CD4-positive, alpha-beta T cell treated with Interleukin-15 for 4 hours (primary cell): ENCODE measurements at places on chromosomes 5 and 9.

DNA sequence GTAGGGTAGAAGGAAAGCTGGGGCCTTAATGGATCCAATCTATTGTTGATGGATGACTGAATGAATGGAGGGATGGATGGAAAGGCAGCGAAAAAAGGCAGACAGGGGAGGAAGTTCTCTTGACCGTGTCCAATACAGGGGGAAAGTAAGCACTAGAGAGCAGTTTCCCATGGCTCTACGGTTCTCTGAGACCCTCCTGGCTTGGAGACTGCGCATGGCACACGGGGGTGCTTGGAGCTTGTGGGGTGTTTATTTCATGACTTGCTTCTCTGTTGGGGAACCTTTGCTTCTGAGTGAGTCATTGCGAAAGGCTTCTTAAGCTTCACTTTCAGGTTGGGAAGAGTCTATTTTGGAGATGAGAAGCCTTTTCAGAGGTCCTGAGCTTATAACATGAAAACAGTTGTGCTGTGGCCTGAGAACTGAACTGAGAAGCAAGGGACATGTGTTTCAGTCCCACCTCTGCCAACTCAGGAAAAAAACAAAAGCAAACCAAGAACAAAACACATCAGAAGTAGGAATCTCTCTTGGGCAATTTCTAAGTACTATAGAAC is 12.8 kb upstream of the TEX48 start:
- no peak for DNase-seq

DNA sequence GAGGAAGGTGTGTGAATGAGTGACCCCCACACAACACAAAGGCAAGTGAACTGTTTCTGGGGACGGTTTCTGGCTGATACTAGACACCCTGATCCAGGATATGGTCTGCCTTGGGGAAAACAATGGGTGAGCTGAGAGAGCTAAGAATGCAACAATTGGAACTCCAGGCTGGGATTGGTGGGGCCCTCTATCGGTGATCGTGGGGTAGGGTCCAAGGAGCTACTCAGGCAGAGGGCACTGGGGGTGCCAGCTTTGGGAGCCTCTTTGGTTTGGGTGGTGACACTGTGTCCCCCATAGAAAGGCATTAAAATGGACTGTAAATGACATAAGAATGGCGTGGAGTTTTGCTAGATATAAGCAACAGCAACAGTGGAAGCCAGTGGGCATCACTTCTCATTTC is 439.1 kb downstream of the DMAC1 start:
- no peak for DNase-seq

DNA sequence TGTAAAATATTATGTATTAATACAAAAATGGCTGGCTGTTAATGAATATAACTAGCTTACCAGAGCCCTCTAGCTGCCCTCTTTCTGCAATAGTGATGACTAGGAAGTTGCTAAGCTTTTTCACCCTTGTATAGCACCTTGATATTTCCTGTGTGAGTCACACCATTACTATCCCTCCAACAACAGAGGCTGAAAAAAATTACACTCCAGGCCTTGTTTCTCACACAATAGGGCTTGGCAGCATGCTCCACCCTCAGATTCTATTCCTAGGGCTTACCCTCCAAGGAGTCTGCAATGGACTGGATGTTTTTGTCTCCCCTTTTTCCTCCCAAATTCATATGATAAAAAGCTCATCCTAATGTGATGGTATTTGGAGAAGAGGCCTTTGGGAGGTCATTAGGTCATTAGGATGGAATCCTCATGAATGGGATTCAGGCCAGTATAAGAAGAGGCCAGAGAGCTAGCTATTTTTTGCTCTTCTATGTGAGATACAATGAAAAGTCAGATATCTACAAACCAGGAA is 184.6 kb upstream of the MAP1B start:
- no peak for DNase-seq

- no peak for DNase-seq
These were observed at the start of gene LHFPL2 for GRCh38 chr5:78648359-78649210. Gene LHFPL2 (minus strand): TSS chr5:78648772. CDS start chr5:78510213, 138,559 bp downstream.

GRCh38 chr5:4630031-4630430 is 510.1 kb upstream of the ADAMTS16 start:
- DNase-seq, result no peak

DNA sequence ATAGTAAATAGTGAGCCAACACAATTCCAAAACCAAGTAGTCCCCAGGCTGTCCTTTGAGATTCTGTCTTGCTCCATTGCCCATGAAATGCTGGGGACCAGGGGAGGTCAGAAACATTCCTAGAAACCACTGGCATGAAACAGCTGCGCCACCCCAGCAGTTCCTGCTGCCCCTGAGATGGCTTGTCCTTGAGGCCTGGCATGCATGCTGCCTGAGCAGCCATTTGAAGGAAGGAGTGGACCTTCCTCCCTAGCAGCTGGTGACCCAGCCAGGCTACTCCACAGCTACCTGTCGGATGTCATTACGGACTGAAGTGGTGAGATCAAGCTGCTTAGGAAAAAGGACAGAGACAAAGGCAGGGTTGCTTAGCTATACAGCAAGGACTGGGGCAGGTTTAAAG is 260.6 kb downstream of the DENND1A start:
- DNase-seq, result no peak

DNA sequence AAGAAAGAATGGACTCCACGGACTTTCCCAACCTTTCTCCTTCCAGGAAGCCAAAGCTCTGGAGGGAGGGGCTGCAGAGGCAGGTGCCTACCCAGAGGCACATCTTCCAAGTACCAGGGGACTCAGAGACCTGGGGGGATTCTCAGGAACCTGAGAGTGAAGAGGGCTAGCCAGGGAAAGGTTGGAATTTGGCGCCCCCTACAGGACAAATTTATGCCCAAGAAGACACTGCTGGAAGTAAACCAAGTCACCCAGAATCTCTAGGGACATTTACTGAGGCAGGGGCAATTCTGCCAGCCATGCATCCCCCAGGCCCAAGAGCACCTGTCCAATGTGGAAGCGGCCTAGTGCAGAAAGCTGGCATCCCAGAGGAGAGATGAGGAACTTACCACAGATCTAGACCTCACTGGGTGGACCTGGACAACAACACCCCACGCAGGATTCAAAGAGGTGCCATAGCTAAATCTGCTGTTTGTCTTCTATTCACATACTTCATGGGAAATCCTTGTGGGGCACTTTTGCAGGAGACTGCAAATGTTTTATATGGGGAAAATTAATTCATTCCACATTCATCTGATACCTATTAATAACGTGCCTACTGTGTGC is 25.9 kb upstream of the IDNK start:
- peak; percentile 20 for DNase-seq

- DNase-seq, result no peak
These were observed 849.8 kb upstream of the CDH6 start for GRCh38 chr5:30343707-30344106.

DNA sequence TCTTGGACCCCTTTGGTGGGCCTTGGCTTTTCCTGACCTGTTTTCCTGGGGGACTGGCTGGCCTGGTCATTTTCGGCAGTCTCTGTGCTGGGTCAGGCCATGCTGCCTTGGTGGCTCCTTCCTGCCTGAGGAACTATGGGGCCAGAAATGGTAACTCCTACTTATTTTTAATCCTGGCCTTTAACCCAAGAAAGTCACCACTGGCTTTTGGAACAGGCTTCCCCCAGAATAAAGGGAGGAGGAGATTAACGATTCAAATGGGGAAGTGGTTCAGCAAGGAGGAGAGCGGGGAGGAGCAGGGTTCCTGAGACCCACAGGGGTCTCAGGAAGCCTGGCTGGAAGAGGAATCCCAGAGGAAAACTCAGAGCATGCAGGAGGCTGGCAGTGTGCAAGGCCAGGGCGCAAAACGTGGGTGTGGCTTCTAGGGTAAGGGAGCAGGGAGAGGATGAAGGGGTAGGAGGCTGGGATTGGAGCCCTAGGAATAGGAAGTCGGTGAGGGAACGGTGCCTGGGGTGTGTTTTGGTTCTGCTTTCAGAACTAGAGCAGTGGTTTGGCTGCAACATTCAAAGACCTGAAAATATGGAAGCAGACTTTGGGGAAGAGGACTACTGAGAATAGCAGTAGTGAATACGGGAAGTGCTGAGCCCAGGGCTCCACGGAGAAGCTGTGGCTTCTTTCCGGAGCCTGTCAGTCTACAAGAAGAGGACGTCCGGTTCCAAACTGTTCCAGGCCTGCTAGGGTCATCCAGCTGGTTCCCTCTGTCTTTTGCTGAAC is 271.1 kb upstream of the KLF4 start:
- peak; percentile 4 for DNase-seq

GRCh38 chr5:18010053-18010452 is 375.8 kb downstream of the TAF11L14 start:
- DNase-seq, result no peak

DNA sequence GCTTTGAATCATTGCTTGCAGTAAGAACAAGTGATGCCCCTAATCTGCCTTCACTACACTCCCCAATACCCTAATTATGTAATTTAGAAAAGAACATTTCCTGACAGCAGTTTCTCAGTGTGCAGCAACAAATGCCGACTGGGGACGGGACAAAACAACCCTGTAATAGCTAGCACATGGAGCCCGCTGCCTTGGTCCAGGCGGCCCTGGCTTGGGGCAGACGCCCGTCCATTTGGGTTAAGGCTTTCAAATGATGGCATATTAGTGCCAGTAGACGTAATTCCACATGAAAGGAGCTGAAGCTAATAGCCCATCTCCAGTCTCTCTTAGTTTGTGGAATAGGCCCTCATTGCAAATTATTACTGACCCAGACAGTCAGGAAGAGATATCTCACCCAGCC is 150.6 kb upstream of the PITX1 start:
- DNase-seq, result no peak

DNA sequence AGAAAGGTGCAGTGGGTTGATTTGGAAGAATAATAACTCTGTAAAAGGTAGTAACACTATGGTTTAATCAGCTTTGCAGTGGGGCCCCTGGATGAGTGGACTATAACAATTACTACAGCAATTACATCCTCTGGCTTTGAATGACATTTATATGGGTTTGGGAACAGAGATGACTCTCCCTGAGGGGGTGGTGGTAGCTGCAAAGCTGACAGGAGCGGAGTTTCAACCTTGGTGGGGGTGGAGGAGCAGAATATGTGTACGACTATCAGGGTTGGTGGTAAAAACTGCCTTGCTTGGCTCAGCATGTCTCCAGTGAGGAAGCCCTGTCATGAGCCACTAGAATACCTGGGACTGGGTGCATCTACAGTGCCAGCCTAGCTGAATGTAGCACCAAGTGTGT is 28.3 kb upstream of the NR3C1 start:
- no peak for DNase-seq

GRCh38 chr5:45491368-45491767 is 204.8 kb downstream of the HCN1 start:
- no peak for DNase-seq

- no peak for DNase-seq
These were observed 16.1 kb downstream of the ZFR start for GRCh38 chr5:32428426-32428825.

DNA sequence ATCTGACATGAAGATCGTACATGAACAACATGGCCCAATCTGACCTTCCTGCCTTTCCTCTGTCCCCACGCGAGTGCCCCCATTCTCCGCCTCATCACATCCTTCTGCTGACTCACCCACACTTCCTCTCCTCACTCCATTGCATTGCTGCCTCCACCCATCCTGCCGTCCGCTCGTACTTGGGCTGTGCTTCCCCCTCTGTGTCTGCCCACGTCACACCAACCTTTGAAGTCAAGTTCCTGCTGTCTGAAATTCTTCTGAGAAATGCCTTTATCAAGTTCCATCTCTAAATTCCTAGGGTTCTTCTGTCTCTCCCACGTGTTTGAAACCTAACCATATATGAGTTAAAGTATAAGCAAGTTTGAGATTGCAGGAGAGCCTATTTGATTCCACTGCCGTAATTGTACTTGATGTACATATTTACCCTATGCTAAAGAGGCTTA is 18.0 kb upstream of the STARD4 start:
- DNase-seq, result peak; percentile 90

DNA sequence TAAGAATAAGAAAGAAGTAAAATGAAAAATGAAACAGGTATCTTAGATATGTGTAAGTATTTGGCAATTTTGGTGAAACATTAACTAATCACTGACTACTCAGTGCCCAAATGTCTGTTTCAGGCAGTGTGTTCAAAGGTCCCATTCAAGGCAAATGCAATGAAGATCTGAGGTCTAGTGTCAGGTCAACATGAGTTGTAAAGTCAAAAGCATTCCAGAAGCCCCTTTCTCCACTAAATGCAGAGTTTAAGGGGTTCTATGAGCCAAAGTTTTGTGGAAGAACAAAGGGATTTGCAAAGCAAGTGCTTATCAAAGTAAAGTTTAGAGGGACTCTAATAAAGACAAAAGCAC is 71.0 kb upstream of the GPBP1 start:
- DNase-seq, result no peak

DNA sequence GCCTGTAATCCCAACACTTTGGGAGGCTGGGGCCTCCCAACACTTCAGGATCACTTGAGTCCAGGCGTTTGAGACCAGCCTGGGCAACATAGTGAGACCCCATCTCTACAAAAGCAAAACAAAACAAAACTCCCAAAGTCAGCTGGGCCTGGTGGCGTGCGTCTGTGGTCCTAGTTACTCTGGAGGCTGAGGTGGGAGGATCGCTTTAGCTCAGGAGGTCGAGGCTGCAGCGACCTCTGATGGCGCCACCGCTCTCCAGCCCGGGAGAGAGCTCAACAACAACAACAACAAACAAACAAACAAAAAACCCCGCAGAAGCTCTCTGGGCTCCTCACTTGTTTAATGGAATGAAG is 528 bp downstream of the ACOT12 start:
- no peak for DNase-seq

GRCh38 chr5:97714424-97714823 is 531.4 kb upstream of the RIOK2 start:
- DNase-seq, result no peak
